ENCODE measurements at places on chromosomes 1 and 21.
A peak's percentile ranks its signal among the peaks of the same experiment; 100 is the strongest.

DNA sequence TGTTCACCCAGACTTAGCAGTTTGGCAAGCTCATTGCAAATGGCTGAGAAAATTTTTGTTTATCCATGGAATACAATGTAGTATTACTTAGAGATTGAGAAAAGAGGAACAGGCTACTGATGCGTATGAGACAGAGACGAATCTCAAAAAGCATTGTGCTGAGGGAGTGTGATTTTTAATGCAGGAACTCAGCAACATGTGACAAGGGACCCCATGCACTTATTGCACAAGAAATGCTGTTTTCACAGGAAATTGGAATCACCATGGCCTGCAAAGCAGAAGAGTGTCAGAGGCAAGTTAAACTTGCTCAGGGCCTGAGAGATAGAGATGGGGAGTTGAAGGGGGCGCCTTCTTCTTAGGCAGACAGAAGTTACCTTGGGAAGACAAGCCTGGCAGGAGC is 32.6 kb upstream of the TLR5 start:
- no peak for DNase-seq

DNA sequence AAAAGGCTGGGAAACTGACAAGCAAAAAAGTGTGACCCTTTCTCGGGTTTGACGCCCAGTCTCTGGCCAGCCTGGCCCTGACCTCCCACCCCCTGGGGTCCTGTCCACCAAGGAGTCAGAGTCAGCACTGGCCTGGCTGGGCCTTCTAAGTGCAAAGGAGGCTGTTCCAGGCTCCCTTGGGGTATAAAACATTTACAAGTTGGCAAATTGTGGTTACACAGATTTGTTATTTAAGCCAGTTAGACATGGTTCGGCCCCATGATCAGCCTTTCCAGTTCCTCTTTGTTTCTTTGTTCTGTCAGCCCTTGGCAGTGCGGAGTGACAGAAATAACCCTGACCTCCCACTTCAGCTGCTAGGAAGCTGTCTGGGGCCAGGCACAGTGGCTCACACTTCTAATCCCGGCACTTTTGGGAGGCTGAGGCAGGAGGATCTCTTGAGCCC is 161.6 kb upstream of the RAB4A start:
- DNase-seq: no peak

GRCh38 chr1:44305962-44306422 is 49.1 kb downstream of the ERI3 start:
- DNase-seq: peak; percentile 33

- no peak for DNase-seq
These were observed 39.1 kb downstream of the IGSF3 start for GRCh38 chr1:116628448-116628847.

DNA sequence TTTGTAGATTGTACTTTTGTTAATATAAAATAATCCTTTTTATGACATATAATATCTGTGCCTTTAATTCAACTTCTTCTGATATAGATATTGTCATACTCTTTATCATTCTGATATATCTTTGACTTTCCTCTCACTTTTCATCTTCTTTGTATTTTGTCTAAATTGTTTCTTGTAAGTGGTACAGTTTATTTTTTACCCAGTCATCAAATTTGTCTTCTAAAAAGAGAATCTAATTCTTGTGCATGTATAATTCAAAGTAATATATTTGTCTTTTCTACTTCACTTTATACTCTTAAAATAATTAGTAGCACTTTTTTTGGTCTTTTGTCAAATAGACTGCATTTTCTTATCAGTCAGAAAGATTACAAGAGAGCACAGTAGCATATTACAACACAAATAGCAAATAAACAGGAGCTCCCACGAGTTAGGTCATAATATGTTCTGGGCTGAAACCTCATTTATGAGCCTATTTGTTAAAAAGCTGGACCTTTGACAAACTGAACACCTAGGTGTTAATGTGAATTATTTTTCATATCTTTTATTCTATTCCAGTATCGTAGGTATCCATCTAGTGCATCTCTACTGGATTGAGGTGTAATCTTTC is 379.7 kb upstream of the B3GALT2 start:
- no peak for DNase-seq

DNA sequence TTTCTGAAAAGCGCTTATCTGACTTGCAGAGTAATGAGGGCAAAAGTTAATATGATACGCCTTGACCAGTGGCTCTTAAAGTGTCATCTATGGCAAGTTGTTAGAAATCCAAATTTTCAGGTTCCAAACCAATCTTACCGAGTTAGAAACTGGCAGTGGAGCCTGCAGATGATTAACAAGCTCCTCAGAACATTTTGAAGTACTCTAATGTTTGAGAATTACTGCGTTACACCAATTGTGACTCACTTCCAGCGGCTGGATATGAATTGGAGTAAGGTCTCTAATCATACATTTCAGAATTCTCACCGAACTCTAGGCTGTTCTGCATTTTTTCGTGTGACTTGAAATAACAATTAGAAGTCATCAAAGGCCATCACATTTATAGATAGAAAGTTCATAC is 73.5 kb upstream of the TMPRSS15 start:
- no peak for DNase-seq

- no peak for DNase-seq
These were observed 29.3 kb downstream of the IER5 start for GRCh38 chr1:181117648-181118449.

All from activated T-cell treated with anti-CD3 and anti-CD28 coated beads, Interleukin-2, amount 50 U/mL, for 24 hours (primary cell).